ENCODE measurements at places on chromosomes 5 and 9.

GRCh38 chr5:50663636-50664035, 2.8 kb upstream of the PARP8 start:
- DNase-seq = no peak

DNA sequence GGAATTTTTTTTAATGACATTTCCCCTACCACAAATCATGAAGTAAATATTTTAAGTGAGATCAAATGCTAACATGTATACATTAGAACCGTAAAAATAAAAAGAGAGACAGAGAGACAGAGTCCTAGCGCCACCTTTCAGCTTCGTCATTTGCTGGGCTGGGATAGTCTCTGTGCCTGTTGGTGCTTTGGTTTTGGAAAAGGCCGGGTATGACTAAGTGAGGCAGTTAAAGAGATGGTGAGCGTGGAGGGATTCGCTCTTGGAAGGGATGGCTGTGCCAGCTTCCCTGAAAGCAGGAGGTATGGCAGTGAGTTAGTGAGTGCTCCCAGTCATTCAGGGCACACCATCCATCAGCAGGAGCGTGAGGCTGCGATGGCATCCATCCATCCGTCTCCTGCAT, 729.6 kb upstream of the WWC1 start:
- DNase-seq = no peak

DNA sequence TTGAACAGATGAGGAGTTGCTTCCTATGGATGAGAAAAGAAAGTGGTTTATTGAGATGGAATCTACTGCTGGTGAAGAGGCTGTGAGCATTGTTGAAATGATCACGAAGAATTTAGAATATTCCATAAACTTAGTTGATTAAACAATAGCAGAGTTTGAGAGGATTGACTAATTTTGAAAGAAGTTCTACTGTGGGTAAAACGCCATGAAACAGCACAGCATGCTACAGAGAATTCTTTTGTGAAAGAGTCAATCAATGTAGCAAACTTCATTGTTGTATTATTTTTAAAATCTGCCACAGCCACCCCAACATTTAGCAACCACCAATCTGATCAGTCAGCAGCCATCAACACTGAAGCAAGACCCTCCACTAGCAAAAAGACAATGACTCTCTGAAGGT, 309.1 kb downstream of the SPOCK1 start:
- DNase-seq = no peak

GRCh38 chr5:155046591-155046990, 33.0 kb downstream of the KIF4B start:
- DNase-seq = no peak

- peak; percentile 14 for DNase-seq
Observed at GRCh38 chr5:150155258-150156026, at the start of gene PDGFRB. PDGFRB (minus strand) TSS chr5:150155845; CDS start chr5:150137047, 18,798 bp downstream.

DNA sequence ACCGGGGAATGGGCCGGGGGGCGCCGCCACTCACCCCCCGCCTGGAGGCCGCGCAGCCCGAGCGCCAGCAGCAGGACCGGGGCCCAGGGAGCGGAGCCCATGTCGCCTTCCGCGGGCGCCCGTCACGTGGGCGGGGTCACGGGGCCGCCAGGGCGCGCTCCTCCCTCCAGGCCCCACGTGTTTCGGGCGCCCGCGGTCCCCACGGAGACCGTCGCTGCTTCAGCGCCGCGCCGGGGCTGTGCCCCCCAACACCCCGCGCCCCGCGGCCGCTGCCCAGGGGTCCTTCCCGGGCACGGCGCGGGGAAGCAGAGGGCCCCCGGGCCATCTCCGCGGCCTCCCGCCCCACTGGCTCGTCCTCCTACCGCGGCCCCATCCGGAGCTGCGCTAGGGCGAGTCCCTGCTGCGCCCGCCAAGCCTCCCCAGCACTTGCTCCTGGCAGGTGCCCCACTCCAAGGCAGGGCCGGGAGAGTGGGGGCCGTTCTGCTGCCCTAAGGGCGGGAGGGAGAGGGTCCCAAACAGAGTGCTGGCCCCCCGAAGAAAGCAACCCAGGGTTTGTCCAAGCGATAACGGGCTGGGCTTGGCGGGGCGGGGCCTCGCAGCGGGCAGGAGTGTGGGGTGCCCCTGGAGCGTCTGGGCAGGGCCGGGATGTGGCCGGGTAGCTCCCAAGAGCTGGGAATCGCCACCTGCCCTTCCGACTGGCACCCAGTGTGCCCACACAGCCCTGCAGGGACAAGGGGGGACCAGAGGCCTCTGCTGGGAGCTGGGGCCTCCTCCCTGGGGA, at the start of gene DPP7:
Gene DPP7, minus strand, starts transcription at position 121 of the 781 bp plus-strand sequence. Its CDS starts 20 bp downstream, at position 101.
- DNase-seq = peak; percentile 68

DNA sequence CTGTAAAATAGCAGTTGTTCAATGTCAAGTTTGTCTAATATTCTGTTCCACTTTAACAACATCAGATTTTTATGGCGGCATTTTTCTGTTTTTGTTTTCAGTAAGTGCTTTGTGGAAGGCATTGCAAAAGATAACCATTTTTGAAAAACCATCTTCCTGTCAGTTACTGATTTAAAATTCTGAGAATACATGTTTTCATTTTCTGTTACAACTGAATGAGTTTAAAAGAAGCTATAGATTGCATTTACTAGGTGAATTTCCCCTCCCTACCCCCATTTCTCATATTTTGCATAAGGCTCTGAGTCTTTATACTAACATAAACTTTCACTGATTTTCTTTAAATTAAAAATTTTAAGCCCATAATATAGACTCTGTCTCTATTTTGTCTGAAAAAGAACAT, 4.6 kb upstream of the ERAP2 start:
- DNase-seq = no peak

DNA sequence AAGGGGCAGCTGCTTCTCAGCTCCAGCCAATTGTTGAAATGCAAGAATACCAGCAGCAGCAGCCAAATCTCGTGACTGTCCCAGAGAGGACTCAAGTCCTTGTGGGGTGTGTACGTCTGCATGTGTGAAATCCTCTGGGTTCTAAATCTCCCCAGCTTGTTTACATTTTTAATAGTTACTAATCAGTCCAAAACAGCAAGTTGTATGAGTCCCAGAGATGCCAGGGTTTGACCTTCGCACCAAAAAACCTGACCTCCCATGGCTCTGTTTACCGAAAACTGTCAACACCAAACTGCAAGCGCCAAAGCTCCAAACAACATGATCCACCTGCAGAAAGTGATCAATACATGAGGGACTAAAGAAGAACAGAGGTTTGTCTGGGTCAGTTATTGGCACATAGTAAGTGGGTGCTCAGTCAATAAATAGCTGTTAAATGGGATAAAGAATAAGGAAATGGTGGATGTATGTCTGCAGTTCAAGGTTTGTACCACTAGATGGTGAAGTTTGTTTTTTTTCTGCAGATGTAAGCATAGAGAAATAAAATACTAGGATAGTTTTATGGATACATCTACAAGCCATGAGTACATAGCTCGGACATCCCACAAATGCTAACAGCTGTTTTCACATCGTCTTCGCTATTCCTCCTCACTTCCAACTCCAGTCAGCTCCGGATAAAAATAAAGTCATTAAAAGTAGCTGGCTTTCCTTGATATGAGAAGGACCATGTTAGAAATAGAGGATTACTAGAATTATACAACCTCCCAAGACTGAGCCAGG, 85.3 kb upstream of the ADRB2 start:
- no peak for DNase-seq

GRCh38 chr9:124000161-124000783, 11.3 kb upstream of the LHX2 start:
- DNase-seq = no peak

DNA sequence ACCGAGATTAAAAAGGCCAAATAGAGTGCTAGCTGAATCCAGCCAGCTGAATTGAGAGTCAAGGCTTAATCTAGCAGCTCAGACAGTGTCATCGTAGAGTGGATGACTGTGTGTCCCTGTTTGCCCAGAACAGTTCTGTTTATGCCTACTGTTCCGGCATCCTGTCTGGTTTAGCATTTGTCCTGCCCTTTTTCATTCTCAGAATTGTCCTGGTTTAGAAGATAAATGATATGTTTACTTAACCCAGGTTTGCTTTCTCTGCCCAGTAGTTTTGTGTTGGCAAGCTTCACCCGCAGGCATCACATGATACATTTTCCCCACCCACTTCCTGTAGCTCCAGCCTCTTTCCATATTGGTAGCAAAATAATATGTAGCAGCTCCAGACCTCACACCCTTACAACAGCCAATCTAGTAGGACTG, 41.3 kb upstream of the ZSWIM6 start:
- DNase-seq = no peak

DNA sequence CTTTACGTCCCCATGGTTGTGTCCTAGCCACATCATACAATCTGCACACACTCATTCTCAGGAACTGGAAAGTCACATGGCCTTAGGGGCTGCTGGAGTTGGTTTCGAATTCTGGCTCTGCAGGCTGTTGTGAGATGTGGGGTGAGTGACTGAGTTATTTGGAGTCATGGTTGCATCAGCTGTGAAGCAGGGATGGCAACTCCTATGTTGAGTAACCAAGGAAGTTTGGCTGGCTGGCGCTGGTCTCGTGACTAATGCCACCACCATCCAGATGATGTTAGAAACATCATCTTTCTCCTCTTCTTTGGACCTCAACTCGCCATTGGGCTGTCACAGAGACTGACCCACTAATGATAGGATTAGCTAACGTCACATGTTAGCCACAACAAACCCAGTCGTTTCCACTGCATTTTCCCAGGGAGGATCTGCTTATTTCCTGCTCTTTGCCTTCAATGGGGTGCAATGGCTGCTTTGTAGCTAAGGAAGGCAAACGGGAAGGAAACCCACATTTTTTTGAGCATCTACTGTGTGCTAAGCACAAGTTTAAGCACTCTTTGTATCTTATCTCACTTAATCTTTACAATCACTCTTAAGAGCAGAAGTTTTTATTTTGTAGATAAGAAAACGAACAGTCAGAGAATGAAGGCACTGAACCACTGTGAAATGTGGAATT, 78.1 kb upstream of the UBTD2 start:
- DNase-seq = no peak

- DNase-seq = no peak
Observed at GRCh38 chr5:139014726-139015125, 139.6 kb upstream of the LRRTM2 start.

DNA sequence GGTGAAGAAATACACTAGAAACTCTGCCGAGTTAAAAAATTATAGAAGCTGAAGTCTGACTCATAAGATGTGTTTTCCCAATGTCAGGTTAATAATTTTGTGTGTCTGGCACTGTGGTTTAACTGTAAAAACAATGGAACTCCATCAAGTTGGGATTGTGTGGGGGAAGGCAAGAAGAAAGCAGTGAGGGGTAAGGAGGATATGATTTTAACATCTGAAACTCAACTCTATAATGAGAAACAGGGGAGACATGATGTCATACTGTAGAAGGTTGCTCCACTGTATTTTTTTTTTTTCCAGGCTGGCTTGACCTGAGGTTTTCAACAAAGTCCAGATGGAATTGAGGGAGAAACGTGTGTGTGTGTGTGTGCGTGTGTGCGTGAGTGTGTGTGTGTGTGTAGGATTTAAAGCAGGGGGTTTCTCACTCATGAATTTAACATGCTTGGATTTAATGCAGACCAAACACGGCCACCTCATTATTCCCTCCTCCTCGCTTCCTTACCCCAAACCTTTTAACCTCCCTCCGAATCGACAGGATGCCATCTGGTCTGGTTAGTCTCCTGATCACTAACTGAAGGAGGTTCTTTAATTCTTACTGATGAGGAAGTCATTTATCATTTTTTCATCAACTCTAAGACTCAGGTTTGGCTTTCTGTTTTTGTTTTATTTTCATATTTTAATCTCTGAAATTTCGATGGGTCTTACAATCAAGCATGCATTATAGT, 140.2 kb upstream of the LPAR1 start:
- no peak for DNase-seq

DNA sequence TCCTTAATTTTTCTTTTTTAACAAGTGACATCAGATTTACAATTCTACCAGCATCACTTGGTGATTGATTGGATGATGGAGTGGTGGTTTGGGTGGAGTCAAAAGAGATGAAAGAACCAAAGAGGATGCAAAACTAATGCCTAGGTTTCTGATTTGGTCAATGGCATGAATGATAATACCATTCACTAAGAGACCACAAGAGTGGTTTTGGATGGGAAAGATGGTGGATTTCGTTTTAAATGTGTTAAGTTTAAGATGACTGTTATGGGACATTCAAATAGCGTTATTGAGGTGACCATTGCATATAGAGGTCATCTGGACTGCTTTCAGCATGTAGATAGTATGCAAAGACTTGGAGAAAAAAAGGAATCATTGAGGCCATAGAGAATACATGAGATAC, 3.6 kb downstream of the SMC5 start:
- no peak for DNase-seq

DNA sequence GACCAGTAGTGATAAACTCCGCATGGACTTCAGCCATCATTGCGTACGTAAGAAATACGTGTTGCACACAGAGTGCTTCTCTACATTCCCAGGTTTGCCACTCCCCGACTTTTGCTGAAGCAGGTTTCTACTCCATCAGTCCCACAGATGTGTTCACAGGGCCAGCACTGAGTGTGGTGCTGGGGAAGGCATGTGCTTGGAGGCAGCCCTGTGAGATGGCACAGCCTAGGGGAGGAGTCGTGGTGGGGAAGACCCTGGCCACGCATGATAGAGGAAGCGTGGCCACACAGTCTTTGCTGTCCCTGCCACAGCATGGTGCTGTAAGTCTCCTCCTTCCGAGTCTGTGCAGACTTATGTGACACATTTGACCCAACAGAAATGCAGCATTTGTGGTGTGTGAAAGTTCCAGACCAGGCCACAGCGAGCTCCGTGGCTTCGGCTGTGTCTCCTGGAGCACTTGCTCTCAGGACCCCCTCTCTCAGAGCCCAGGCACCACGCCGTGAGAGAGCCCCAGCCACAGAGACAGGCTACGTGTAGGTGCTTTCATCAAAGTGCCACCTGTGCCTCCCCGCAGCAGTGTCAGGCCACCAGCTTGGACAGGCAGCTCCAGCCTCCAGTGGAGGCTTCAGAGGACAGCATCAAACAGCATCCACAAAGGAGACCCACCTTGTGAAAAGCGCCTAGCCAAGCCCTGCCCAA, 197.8 kb downstream of the AUH start:
- no peak for DNase-seq

- DNase-seq = no peak
Observed at GRCh38 chr5:1399737-1400136, 45.5 kb downstream of the SLC6A3 start.

DNA sequence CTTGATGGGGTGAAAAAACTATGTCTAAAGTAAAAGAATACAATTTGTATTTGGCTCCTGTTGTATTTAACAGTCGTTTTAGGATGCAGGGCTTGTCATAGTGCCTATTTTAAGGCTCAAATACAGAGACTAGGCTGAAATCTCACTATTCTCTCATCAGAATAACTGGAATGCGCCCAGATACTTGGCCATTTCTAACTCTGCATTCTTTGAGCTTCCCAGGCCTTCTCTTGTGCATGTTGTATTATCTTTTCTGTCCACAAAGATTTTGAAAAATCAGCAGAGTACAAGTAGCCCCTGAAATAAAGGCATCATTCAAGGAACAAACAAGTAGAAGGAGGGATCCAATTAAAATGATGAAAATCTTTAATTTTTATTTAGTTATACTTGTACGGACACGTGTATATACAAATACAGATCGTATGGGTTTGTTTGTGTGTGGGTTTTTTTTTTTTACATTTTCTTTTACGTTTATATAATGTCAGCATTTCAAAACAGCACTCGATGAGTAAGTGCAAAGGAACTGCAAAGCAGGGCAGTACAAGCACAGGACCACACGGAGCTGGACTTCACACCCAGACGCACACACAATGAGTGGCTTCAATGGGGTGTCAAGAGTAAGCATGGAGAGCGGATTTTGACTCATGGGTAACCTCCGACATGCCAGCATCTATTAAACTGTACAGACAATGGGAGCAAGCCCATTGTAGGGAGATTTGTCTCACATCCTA, 294.0 kb downstream of the EFNA5 start:
- DNase-seq = no peak

- no peak for DNase-seq
Observed at GRCh38 chr9:93859431-93860215, 95.5 kb downstream of the BARX1 start.
